T-helper 17 cell (primary cell): ENCODE measurements at places on chromosomes 6 and 20.

DNA sequence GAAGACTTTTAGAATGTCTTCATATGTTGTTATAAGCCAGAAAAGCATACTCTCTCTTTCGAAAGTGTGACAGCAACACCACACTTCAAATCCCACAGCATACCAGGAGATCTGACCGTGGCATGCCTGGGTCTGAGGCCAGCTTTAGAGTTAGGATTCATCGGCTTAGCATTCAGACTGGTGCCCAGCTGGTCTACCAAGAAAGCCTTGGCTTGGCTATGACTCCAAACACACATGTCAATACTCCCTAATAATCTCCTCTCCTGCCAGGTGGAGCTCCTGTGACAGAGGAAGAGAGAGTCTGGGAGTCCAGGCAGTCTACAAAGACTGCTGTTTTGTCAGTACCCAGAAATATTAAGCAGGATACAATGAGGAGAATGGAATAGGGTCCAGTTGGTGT, 77.1 kb upstream of the MAN1A1 start:
- no peak for DNase-seq

DNA sequence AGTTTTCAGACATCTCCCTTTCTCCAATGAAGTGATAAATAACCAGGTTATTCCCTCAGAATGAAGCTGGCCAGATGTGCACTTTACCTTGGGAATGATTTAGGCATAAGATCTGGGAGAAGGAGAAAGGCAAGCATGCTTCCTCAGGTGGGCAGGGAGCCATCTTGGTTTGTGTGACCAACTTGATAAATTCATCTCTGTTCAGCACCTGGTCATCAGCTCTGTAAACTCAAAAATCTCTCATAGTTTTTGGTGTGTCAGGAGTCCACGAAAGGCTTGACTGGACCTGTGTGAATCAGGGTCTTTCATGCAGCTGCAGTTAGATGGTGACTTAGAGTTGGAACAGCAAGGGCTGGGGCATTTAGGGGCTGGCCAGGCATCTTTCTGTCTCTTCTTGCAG, 24.5 kb downstream of the ENPP1 start:
- DNase-seq: no peak

GRCh38 chr6:3352678-3353077, 93.9 kb downstream of the PSMG4 start:
- DNase-seq: no peak

DNA sequence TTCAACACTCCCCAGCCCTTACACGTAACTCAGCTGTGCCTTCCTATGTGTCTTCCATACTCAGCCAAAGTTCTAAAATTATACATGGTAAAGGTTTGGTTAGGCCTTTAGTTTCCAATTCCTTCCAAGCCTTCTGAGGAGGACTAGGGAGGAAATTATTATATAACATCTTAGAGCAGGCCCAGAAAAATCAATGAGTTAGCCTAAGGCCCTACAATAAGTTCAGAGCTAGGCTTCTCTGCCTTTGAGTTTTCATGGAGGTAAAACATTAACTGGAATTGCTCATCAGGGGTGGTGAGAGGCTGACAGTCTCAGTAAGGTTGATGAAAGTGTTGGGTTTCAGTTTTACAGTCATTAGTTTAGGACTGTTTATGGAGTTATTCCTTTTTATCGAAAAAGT, 286.0 kb downstream of the ADGB start:
- no peak for DNase-seq

DNA sequence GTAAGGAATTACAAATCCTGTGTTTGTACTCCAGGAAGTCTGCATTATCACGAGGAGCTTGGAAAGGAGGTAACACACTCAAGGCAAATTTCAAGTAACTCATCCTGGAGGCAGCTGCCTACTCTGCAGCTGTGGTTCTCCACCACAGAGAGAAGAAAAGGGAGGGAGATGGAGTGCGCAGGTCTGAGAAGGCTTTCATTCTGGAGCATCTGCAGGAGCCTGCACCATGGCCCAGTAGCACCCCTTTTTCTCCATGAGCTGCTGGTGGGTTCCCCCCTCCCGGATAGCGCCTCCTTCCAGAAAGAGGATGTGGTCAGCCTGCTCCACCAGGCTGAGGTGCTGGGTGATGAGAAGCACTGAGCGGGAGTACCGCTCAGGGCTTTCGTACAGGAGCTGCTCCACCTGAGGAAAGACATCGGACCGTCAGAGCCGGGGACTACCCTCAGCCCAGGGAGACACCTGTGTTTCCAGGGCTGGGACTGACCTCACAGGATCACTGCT, 1.6 kb upstream of the PSMB8 start:
- no peak for DNase-seq

GRCh38 chr6:149268768-149269167, 48.7 kb upstream of the TAB2 start:
- no peak for DNase-seq

DNA sequence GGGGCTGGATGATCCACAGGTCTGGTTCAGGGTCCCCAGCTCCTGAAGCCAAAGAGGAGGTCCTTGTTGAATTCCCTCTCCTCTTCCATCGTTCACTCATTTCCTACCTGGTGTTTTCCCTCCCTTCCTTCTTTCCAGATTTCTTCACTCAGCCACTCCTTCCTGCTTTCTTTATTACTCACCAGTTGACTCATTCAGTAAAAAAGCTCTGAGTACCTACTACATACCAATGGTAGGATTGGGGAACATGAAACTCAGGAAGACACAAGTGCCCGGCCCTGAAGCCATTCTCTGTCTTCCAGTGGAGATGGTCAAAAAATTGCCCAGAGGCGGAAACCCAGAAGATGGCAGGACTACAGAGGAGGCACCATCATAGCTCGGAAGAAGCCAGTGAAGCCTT, 11.9 kb upstream of the NSFL1C start:
- DNase-seq: no peak

- DNase-seq: no peak
Measured at GRCh38 chr6:143329323-143329722, 121.2 kb downstream of the ADAT2 start.

DNA sequence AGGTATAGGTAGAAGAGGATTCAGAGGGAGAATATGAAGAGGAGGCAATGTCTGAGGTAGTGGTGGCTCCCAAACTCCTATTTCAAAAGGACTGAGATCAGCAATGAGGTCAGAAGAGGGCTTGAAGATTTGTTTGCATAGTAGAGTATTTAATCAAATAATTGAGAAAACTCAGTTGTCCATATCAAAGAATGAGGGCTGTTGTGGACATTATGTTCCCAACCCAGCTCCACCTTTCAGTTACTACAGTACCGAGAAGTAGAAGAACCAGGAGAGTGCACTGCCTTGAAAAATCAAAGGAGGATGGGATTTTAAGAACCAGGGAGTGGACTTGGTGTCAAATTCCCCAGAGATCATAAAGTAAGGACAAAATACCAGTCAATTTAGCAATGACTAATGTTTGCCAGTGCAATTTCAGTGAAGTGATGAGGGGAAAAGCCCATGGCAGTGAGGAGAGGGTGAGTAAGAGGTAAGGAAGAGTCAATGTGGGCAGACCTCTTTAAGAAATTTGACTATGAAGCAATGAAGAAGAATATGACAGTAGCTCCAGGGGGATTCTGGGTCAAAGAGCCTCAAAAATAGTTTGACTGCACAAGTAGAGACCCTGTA, 382.4 kb downstream of the PKHD1 start:
- DNase-seq: no peak

- no peak for DNase-seq
Measured at GRCh38 chr6:75117701-75118100, 88.2 kb downstream of the COL12A1 start.

- no peak for DNase-seq
Measured at GRCh38 chr20:51493346-51493791, 49.1 kb downstream of the NFATC2 start.
